Activated naive CD8-positive, alpha-beta T cell treated with anti-CD3 and anti-CD28 coated beads for 36 hours (primary cell): ENCODE measurements at places on chromosomes 12 and 14. TPM values are rescaled to one million over a fixed set of nuclear protein-coding genes. Genes with fewer than 3 reads are reported as not detected.
A peak's percentile ranks its signal among the peaks of the same experiment; 100 is the strongest.

SLC41A2 gene
- total RNA-seq, result 6.4 TPM

KRT6C gene
- not detected for total RNA-seq

KRT79 gene
- 0.95 TPM for total RNA-seq

- DNase-seq, result no peak
Measured at GRCh38 chr12:108090932-108091678, 38.0 kb upstream of the WSCD2 start.

DNA sequence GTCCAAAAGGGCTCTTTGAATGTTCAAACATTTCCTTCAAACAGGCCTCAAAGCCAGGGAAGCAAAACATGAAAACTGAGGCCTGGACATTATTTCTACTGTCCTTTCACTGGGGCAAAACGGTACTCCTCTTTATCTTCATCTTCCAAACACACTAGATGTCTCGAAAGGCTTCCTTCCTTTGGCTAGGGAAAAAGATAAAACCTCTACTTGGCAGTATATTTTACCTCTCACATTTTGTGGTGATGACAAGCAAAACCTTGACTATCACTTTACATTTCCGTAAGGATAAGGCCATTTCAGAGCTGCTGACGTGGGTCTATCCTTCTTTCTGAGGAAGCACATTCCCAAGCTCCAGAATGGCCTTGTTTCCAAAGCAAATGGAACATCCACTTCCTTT, 9.9 kb downstream of the STAB2 start:
- no peak for DNase-seq

DNA sequence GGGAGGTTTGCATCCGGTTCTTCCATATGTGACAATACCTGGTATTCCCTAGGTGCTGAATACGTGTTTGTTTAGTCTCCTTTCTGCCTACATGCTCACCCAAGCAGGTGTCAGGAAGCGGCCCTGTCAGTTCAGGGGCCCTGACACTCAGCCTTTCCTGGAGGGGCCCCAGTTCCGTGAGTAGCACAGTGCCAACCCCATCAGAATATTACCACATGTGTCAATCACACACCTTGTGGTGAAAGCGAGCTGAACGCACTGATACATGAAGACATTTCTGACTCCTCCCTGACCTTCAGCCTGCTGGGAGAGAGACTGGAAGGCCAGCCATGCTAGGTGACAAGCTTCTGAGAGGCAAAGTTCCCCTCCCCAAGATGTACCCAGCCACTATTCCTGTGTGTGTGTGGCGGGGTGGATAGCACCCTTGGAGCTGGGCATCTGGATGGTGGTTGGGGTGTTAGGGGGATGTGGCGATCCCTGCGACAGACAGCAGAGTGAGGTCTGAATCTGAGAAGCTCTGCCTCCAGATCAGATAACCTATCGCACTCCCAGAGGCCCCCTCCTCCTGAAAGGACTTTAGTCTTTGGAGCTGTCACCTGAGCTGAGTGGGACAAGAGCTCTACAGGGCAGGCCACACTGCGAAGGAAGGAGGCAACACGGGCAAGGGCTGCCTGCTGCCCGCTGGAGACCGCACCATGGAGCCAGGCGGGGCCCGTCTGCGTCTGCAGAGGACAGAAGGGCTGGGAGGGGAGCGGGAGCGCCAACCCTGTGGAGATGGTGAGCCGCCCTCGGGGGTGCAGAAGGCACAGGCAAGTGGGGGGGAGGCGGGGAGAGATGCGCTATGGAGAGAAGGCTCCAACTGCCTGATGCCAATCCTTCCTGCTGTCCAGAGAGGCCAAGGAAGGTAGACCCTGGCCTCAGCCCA, at the start of gene SOAT2:
Gene SOAT2, plus strand, starts transcription at position 604 of the 925 bp plus-strand sequence. Its CDS starts 92 bp downstream, at position 696.
- peak; percentile 75 for DNase-seq

DNA sequence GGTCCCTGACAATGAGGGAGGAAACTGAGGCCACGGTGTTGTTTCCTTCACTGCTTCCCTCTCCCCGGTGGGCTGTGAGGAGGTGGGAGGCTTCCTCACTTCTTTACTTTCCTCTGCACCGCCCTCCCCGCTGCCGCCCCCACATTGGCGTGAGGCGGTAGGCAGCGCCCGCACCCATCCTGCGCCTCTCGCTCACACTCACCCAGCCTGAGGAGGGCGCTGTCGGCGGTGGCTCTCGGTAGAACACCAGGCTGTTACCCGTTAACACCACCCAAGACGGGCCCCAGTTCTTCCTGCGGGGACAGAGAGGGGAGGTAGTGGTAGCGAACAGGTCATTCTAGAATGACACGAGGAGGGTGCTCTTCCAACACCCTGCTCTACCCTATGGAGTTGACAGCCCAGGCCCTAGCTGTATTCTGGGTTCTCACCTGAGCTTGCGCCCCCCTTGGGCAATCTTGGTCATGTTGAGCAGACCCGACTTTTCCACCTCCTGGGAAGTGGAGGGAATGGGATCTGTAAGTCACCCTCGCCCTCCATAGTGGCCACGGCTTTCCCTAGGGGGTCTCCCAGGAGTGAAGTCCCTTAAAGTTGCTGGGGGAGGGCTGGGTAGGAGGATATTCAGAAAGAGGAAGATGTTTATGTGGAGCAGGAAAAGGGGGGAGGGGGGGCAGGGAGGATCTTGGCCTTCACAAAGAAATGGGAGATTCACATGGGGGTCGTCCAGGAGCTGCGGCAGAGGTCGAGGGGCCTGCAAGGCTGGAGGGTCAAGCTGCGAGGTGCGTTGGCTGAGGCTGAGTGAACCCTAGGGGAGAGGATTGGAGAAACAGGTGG, 3.3 kb downstream of the ARHGAP9 start:
- DNase-seq, result peak; percentile 87

FLVCR2 gene
- 0.64 TPM for total RNA-seq

OAS2 gene
- 122 TPM for total RNA-seq

GRCh38 chr12:49961111-49961922, at the start of gene AQP5:
AQP5 (plus strand) TSS chr12:49961872; CDS start chr12:49962018, 146 bp downstream.
- DNase-seq, result no peak

DNA sequence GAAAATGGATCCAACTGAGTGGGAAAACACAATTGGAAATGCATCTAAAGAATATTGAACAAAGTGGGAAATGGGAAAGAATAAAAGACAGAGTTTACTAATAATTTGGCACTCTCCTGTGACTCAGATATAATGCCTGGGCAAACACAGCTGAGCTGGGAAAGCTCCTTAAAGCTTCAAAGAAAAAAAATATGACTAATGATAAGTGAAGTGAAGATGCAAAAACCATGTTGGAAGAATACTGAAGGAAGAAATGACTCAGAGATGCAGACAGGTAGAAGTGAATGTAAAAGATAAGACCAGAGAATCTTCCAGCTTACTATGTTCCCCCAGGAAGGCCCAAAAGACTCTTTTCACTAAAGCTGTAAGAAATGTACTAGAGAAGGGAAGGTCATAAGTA, 62.4 kb upstream of the FOXG1 start:
- no peak for DNase-seq

DNA sequence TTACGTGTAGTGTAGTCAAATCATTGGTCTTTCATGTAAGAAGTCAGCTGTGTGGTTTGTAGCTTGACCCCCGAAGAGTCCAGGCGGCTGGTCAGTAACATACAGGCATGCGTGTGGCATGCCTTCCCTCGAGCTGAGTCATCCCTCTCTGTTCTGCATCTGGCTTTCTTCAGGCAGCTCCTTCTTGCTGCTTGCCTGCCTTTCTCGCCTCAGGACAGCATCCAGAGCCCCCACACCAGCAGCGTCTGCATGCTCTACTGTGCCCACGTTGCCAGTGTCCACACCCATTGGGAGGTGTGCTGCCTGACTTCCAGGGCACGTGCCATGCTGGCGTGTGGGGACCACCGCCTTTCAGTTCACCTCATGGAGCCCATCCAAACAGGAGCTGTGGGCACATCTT, 96.8 kb downstream of the EP400 start:
- no peak for DNase-seq

DNA sequence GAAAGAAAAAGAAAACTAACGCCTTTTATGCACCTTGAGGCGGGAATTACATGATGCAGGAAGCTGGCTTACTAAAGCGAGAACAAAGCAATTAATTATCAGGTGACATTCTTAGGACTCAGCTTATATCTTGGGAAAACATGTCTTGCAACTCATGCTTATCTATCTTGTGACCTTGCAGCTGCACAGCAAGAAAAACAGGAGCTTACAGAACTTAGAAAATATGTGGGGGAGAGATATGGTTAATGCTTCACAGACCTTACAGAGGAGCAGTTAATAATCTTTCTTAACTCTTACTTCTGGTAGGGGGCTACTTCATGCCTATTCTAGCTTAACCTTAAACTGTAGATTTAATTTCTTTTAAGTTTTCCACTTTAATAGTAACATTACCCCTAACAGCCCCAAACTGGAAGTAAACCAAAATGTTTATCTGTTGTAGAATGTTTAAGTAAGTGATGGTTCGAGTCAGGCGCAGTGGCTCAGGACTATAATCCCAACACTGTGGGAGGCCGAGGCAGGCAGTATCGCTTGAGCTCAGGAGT, 13.2 kb upstream of the OR11G2 start:
- no peak for DNase-seq

GRCh38 chr14:92649934-92650545, 98.4 kb downstream of the LGMN start:
- DNase-seq, result no peak

DNA sequence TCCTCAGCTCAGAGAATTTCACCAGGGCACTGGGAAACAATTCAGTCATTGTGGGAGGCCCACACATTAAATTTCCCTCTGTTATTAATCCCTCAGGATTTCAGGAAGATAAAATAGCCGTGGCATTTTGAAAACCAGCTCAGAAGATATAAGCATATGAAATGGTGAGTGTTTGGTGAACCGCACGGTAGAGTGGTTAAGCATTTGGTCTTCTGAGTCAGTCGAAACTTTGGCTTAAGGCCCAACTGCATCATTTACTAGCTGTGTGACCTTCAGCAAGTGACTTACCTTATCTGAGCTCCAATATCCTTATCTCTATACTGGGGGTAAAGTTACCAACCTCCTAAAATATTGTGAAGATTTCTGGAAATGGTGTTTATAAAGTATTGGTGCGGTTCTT, 5.2 kb upstream of the VRK1 start:
- DNase-seq, result no peak

- no peak for DNase-seq
Measured at GRCh38 chr12:23559268-23559753, 390.2 kb downstream of the SOX5 start.

PLEK2 gene
- 4.2 TPM for total RNA-seq

GRCh38 chr12:51954561-51955361, 3.3 kb downstream of the ACVR1B start:
- no peak for DNase-seq

- no peak for DNase-seq
Measured at GRCh38 chr12:11446372-11446771, 51.0 kb upstream of the PRB2 start.

GRCh38 chr14:45258073-45258472, 5.1 kb upstream of the MIS18BP1 start:
- DNase-seq, result no peak

GRCh38 chr12:49069507-49070346, at the start of gene RHEBL1:
RHEBL1 (minus strand) TSS chr12:49069979; CDS start chr12:49069785, 194 bp downstream.
- DNase-seq, result peak; percentile 100

DPPA3 gene
- not detected for total RNA-seq

- DNase-seq, result no peak
Measured at GRCh38 chr12:31301311-31301710, 24.6 kb downstream of the SINHCAF start.

DNA sequence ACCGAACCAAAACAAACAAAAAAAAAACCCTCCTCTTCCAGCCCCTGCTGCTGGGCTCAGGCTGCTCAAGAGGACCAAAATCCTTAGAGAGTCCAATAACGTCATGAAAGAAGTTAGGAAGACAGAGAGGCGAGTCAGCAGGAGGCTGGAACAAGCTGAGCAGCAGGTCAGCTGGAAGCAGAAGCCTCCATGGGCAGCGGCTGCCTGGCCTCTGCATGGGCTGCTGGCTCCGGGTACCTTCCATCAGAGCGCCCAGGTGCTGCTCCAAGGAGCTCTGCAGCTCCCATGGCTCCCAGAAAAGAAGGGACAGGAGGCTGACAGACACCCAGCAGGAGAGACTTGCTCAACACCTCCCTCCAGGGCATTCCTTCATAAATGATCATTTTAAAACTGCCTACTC, 3.2 kb upstream of the KRT2 start:
- DNase-seq, result no peak

GRCh38 chr14:62694075-62694474, 351.2 kb downstream of the KCNH5 start:
- no peak for DNase-seq

DNA sequence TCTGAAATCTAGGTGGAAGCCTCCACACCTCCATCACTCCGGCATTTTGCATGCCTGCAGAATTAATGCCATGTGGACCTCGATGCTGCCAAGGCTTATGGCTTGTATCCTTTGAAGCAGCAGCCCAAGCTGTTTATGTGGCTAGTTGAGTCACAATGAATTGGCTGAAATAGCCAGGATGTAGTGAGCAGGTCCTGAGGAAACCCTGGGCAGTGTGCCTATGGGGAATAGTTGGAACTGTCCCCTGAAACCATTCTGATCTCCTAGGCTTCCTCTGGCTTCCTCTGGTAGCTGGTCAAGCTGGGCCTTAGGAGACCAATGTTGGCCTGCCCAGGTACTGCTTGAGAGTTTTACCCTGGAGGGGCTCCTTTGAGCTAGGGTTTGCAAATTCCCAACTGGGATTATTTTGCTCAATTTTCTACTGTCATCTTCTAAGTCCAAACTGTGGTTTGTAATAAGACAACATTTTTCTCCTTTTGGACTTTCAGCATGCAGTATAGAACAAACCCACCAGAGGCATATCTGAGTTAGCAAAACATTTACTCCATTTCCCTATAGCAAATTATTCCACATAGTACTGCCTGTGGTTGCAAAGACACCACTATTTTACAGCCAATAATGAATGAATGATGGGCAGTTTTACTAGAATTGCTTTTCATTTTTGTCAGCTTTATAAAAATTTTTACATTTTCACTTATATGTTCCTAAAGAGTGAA, 85.1 kb upstream of the AMIGO2 start:
- DNase-seq, result no peak

TAS2R50 gene
- 0.36 TPM for total RNA-seq

DNA sequence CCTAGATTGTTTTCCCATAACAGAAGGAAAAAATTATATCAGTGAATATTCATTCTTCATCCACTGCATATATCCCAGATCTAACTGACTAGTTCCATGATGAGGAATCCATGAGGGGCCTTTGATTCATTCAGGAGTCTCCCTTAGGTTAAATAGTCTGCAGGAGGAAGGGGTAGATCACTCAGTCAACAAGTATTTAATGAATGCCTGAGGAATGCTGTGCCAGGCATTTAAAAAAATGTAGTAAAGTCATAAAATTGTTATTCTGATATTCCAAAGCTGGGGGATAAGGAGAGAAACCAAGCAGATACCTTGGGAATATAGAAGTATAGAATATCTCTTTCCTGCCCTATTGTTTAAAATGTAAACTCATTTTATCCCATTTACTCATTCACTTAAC, 216.2 kb upstream of the CAND1 start:
- DNase-seq, result no peak

DNA sequence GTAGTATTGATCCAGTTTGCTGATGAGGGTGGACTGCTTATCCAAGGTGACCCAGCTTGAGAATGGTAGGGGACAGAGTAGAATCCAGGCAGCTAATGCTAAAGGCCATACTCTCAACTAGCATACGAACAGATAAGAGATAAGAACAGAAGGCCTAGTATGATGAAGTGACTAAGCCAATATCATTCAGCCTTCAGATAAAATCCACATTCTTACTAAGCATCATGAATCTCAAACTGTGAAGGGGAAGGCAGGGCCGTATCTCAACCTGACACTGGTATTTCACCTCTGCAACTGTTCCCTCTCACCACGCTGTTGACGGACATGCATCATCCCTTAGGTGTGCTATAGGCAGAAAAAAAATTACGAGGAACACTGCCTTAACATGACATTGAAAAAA, 8.1 kb upstream of the CKAP4 start:
- no peak for DNase-seq

GRCh38 chr12:1357171-1357570, 237.2 kb downstream of the FBXL14 start:
- no peak for DNase-seq

GRCh38 chr14:55340482-55340881, 69.3 kb downstream of the FBXO34 start:
- no peak for DNase-seq
